Hepatic stellate cell (primary cell): ENCODE measurements at places on chromosomes 2 and 18.

DNA sequence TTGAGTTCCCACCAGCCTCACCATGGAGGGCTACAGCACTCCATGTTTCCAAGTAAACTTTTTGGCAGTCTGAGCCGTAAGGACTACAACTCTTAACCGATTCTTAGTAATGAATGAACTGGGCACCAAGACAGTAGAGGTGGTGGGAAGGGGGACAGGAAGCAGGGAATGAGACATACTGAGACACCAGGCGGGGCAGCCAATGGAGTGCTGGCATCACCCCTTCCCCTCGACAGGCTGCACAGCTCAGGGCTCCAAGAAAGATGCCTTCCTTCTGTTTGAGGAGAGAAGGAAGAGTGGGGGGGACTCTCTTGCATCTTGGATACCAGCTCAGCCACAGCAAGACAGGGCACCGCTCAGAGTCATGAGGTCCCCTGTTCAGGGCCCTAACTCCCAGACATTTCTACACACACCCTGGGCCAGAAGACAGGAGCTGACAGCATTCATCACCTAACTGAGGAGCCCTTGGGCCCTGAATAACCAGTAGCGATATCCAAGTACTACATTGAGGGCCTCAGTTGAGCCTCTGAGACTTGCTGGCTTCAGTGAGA is 45.2 kb downstream of the USP34 start:
- DNase-seq: no peak

DNA sequence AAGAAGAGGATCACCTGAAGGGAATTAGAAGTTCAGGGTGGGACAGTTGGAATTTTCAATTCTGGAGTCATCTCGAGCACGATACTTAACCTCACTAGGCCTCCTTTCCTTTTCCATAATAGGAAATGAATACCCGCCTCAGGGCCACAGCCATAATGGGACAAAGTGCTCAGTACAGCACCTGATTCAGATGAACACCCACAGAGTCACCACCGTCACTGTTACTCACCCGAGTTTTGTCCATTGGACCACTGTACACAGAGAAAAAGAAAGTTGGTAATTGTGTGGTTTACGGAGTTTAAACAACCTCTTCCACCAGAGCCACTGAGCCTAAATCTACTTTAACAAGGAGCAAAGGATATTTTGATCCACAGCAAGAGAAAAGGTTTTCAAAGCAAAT is 122.0 kb upstream of the NDUFV2 start:
- DNase-seq: no peak

DNA sequence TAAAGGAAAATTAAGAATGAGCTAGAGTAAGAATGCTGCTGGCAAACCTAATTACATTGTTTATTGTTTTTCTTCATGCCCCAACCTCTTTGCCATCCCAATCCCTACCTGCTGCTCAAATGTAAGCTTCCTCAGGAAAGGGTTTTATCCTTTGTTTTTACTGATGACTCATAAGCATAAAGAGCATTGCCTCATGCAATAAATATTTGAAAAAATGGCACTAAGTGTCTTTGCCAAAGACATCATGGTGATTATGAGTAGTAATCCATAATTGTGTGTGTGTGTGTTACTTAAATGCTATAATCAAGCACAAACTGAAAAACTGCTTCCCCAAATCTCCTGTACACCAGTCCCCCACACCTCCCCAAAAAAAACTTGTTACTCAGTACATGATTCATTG is 53.4 kb downstream of the DNER start:
- no peak for DNase-seq

DNA sequence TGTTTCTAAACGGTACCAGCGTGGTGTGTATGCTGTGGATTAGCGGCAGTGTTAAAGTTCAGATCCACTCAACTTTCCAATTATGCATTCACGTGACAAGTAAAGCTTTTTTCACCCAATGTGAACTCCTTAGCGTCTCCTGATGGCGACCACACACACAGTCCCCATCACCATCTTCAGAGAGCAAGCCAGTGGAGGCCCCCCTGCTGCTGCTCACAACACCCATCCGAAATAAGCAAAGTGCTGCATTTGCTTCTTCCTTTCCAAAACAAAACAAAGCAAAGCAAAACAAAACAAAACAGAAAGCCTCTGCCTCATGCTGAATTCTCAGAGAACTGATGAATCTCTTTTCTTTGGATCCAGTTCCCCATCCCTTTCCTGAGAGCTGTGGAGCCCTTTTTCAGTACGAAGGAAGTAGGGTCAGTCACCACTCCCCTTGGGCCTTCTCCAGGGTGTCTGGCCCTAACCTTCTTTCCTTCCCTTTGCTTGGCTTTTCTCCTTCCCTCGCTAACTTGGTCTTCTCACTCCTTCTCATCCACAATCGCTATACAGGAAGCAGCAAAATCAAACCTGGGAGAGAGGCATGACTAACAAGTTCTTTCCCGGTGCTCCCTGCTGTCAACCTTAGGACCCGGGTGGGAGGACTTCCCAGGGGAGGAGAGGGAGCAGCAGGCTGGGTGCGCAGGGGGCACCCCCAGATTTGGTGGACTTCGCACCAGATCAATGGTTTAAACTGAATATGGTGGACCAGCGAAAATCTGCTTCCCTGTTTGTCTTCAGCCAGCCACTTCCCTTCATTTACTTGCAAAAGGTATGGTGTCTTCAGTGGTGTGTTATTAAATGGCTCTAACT is 56.0 kb downstream of the NRP2 start:
- no peak for DNase-seq

- DNase-seq: no peak
Observed at GRCh38 chr2:98577313-98577712, 31.0 kb downstream of the COA5 start.

DNA sequence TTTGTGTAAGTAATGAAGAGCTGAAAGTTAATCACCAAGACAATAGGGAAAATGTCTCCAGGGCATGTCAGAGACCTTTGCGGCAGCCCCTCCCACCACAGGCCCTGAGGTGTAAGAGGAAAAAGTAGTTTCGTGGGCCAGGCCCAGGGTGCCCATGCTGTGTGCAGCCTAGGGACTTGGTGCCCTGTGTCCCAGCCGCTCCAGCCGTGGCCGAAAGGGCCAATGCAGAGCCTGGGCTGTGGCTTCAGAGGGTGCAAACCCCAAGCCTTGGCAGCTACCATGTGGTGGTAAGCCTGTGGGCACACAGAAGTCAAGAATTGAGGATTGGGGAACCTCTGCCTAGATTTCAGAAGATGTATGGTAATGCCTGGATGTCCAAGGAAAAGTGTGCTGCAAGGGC is 52.5 kb downstream of the CENPO start:
- no peak for DNase-seq

DNA sequence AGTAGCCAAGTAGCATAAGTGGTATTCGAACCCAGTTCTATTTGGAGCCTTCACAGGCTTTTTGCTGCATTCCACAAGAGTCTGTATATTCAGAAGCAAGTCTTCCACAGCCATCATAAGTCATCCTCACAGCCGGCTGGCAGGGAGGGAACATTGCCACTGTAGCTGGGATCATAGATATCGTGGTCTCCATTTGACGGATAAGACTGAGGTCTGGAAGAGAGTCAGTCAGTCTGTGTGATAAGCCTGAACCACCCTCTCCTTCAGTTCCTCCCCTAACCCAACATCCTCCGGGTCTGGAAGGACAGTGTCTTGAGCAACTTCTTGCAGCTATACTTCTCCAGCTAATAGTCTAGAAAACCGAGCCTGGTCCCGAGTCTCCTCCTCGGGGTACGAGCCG is 17.0 kb upstream of the C1QL2 start:
- no peak for DNase-seq

DNA sequence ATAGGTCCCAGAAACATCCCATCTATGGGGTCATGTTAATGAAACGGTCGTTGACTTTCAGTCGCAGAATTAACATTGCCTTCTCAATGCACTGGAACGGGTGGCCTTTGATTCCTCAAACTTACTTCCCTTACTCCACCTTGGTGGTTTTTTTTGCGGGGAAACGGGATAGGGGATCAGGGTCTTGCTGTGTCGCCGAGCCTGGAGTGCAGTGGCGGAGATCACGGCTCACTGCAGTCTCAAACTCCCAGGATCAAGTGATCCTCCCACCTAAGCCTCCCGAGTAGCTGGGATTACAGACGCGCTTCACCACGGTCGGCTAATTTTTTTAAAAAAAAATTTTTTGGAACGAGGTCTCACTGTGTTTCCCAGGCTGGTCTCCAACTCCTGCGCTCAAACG is 754 bp downstream of the ATG16L1 start:
- DNase-seq: no peak

- no peak for DNase-seq
Observed at GRCh38 chr18:77765468-77765867, 515.8 kb downstream of the GALR1 start.

- DNase-seq: no peak
Observed at GRCh38 chr18:21858544-21858943, 118.0 kb downstream of the MIB1 start.

DNA sequence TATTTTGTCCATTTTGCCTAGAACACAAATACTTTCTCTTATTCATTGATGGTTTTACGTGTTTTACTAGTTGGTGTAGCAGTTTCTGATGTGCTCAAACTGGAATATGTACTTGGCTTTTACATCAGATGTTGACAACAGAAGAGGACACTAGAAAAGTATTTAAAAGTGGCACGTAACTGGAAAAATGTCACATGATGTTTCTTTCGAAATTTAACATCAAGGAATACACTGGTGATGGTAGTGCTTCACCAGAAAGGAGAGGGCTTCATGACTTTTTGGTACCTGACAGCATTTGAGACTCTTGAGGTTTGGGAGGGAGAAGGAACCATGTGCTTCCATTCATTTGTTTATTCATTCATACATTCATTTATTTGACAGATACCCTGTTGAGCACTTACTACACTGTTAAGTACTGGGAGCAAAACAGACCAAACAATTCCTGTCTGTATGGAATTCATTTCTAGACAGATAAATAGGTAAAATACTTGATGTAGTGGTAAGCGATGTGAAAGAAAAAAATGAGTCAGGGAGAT is 1.5 kb downstream of the GIGYF2 start:
- no peak for DNase-seq

DNA sequence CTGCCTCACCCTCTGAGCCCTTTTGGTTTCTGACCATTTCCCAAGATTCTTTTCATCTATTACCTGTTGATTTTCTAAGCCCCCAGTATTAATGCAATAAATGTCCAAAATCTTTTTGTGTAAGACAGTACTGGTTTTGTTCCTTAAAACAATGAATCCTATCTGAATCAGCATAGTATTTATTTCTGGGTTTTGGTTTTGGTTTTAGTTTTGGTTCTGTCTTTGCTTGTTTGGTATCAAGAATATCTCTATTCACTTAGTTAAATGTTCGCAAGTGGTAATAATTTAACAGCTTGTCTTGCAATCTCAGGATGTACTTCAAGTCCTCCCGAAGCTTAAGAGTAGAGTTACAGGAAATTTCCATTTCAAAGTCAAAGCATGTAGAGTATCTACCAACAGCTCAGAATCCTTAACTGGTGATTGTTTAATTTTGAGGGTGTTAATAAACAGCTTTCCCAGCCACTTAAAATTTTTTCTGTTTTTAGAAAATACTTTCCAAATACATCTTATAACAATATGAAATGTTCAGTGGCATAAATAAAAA is 67.7 kb upstream of the NEDD4L start:
- no peak for DNase-seq

DNA sequence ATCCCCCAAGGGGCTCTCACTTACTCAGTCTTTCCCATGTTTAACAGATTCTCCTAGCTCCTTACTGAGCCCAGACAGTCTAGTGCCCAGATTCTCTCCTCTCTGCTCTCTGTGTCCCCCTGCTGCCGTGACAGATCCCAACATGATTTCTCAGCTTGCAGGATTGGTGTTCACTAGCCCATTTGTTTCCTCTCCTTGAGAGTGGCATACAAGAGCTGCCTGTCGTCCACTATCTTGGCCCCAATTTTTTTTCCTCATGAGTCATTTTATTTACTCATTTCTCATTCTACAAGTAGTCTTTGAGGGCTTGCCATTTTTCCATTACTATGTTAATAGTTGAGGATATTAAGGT is 199.9 kb upstream of the FN1 start:
- no peak for DNase-seq

DNA sequence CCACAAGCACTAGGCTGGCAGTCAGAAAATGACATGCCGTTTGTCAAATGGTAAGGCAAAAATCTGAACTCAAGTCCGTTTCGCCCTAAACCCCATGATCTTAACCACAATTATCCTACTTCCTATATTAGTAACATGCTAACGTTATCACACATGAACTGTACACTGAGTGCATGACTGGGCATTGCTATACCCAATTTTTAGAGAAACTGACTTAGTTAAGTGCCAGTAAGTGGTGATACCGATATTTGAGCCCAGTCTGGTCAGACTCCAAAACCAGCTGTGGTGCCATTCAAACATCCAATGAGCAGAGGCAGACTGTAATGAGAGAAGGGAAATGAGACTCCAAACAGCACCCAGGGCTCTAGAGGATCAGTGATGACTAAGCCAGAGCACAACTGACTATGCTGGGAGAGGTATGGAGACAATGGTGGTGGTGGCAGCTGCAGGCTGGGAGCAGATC is 311.7 kb upstream of the PKDCC start:
- no peak for DNase-seq

GRCh38 chr2:138829326-138829919 is 49.2 kb upstream of the NXPH2 start:
- DNase-seq: no peak

DNA sequence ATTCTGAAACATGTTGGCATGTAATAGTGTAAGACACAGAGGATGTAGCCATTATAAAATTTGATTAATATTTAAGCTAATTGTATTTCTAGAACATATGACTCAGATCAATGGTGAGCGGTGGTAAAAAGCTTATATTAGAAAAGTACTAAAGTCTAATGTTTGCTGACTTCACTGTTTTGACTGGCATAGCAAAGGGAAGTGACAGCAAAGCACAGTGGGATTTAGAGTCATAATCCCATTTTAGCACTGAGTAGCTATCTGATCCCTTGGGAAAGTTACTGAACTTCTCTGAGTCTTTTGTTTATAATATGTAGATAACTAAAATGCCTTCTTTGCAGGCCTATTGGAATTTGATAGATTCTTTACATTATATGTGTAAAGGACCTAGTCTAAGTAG is 60.4 kb downstream of the KIAA1328 start:
- peak; percentile 5 for DNase-seq

GRCh38 chr18:58788971-58789875 is 75.5 kb upstream of the ZNF532 start:
- DNase-seq: peak; percentile 31

GRCh38 chr2:197647961-197648690 is 27.3 kb downstream of the RFTN2 start:
- peak; percentile 7 for DNase-seq

- DNase-seq: no peak
Observed at GRCh38 chr18:25351280-25351775, 638 bp downstream of the ZNF521 start.

- DNase-seq: no peak
Observed at GRCh38 chr2:98025481-98026037, 29.8 kb upstream of the TMEM131 start.

GRCh38 chr2:71530211-71530610 is 76.8 kb downstream of the DYSF start:
- no peak for DNase-seq

GRCh38 chr2:149648282-149649030 is 60.9 kb upstream of the MMADHC start:
- DNase-seq: peak; percentile 51

GRCh38 chr2:11933854-11934253 is 187.4 kb downstream of the LPIN1 start:
- no peak for DNase-seq
